Suprapubic skin (tissue), 4 donors: ENCODE measurements at places on chromosomes 6 and 20.
A peak's percentile ranks its signal among the peaks of the same experiment; 100 is the strongest.

- H3K36me3 ChIP-seq = peaks cover 22% of the 10 kb centered on the region
- no peak for DNase-seq
- H3K27ac ChIP-seq = no peak overlapping the region
- no peaks in the 10 kb centered on the region for H3K27me3 ChIP-seq
Observed at GRCh38 chr6:41583565-41583964, 37.4 kb downstream of the FOXP4 start.

DNA sequence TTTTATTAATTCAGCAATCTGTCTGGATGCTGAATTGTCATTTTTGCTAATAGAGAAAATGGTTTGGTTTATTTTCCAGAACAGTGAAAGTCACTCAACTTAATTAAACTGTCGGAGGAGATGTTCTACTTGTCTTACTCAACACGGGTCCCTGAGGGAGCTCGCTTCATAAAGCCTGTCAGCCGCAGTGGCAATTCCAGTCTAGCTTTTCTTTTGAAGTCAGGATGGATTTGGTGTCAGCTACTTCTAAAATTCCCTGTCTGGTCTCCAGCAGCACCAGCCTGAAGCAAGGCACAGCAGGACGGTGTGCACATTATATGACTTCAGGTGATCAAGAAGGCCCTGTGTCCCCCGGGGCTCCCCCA lies 261.5 kb downstream of the SLC24A3 start:
- H3K36me3 ChIP-seq = no peaks in the 10 kb centered on the region
- no peak overlapping the region for H3K27ac ChIP-seq
- DNase-seq = no peak
- no peaks in the 10 kb centered on the region for H3K4me1 ChIP-seq
- H3K27me3 ChIP-seq = no peaks in the 10 kb centered on the region

DNA sequence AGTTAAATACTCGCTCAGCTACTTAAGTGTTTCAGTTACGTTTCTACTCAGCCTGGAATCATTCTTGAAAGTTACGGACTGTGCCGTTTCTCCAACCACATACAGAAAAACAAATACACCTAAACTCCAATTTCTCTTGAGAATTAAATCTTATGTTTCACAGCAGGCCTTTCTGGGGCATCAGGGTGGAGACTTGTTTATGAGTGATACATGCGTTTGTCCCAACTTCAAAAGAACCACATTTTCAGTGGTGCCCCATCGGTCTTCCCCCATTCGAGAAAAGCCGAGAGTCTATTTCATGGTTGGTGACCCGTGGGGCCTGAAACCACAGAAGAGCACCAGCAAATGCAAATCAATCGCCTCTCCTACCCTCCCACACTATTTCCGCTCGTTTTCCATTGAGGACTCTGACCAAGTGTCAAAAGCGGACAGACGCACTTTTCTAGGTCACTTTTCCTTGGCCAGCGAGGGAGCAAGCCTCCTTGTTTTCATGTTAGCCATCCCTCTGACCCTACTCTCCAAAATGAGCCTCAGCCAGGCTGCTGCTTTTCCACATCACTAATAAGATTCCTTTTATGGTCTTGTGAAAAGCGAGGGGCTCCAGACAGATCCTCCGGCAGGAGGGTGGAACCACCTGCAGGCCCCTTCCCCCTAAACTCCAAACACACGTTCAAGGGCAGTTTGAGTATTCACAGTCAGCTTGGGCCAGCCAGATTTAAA lies 3.1 kb downstream of the JAG1 start:
- no peaks in the 10 kb centered on the region for H3K27me3 ChIP-seq
- peak overlapping the region; percentile 100 for H3K27ac ChIP-seq
- H3K4me3 ChIP-seq = peak overlapping the region; percentile 88

DNA sequence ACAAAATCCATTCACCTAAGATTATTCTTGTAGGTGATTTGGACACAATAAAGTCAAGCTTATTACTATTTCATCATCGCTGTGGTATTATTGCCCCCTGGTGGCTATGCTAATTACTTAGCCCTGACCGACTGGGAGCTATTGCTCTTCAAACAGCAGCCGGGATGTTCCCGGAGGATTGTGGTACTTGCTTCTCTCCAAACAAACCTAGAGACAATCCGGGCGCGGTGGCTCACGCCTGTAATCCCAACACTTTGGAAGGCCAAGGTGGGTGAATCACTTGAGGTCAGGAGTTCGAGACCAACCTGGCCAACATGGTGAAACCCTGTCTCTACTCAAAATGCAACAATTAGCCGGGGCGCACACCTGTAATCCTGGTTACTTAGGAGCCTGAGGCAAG lies 15.4 kb upstream of the STMND1 start:
- H3K27ac ChIP-seq = no peak overlapping the region
- H3K36me3 ChIP-seq = no peaks in the 10 kb centered on the region
- H3K4me1 ChIP-seq = peaks cover 2% of the 10 kb centered on the region
- H3K27me3 ChIP-seq = no peaks in the 10 kb centered on the region

GRCh38 chr6:90285042-90285481 lies 11.6 kb downstream of the BACH2 start:
- peak overlapping the region; percentile 29 for H3K4me3 ChIP-seq
- no peak for DNase-seq
- no peaks in the 10 kb centered on the region for H3K27me3 ChIP-seq
- peak overlapping the region; percentile 59 for H3K27ac ChIP-seq
- peaks cover 21% of the 10 kb centered on the region for H3K4me1 ChIP-seq

GRCh38 chr6:82437701-82438100 lies 74.1 kb downstream of the TPBG start:
- H3K36me3 ChIP-seq = no peaks in the 10 kb centered on the region
- H3K4me1 ChIP-seq = no peaks in the 10 kb centered on the region
- DNase-seq = no peak
- no peak overlapping the region for H3K4me3 ChIP-seq

DNA sequence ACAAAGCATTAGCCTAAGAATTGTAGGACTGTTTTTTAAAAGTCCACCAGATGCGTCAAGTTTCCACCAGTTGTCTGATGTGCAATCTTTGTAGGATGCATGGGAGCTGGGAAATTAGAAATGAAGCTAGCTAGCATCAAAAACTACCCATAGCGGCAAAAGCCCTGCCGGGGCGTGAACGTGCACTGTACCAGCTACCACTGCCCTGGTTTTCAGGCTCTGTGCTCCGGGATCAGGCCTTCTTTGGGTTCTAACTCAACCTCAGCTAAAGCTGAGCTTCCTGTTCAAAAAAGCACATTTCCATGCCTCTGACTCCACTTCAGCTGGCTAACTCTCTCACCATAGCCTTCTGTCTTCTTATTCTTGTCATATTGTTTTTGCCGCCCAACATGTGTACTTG lies 26.9 kb upstream of the FUCA2 start:
- H3K27ac ChIP-seq = no peak overlapping the region
- DNase-seq = no peak
- H3K4me1 ChIP-seq = peaks cover 11% of the 10 kb centered on the region
- H3K27me3 ChIP-seq = no peaks in the 10 kb centered on the region
- H3K36me3 ChIP-seq = no peaks in the 10 kb centered on the region

- H3K36me3 ChIP-seq = peaks cover 19% of the 10 kb centered on the region
- peaks cover 23% of the 10 kb centered on the region for H3K4me1 ChIP-seq
Observed at GRCh38 chr20:50196248-50196647, 5.6 kb downstream of the CEBPB start.

DNA sequence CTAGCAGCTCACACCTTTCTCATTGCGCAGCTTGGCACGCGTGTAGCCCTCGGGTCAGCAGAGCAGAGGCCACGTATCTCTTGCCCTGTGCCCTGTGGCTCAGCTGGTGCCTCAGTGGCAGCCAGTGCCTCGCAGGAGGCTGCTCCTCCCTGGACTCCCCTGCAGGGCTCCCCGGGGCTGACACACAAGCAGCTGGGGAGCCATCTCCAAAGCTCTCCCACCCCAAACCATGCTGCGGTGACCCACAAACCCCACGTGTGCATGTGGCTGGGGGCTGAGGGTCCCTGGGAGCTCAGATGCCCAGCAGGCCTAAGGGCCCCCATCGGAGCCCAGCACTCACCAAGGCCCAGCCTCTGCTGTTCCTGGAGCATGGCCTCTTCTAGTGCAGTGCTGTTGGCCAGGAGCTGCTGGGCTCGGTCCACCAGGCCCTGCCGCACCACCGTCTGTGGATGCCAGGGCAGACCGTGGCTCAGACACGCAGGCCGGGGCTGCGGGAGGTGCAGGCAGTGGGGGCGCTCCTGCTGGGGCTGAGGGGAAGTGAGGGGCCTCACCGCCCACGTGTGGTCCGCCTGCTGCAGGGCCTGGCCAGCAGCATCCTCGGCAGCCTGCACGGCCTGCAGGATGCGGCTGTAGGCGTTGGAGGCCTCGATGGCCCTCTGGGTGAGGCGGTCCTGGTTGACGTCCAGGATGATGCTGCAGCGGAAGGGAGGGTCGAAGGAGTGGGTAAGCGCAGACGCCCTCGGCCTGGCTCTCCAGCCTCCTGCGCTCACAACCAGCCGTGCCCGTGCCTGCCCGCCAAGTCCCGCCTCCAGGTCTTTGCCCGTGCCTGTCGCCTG lies 13.8 kb downstream of the ADRM1 start:
- peaks cover 19% of the 10 kb centered on the region for H3K4me1 ChIP-seq
- no peak overlapping the region for H3K4me3 ChIP-seq
- H3K27ac ChIP-seq = no peak overlapping the region

GRCh38 chr6:34460796-34461507 lies 4.9 kb upstream of the PACSIN1 start:
- no peaks in the 10 kb centered on the region for H3K36me3 ChIP-seq
- H3K4me3 ChIP-seq = no peak overlapping the region
- H3K27ac ChIP-seq = no peak overlapping the region
- DNase-seq = no peak

GRCh38 chr6:141829566-141830360 lies 303.0 kb upstream of the GJE1 start:
- H3K27me3 ChIP-seq = no peaks in the 10 kb centered on the region
- no peak overlapping the region for H3K4me3 ChIP-seq
- no peak overlapping the region for H3K27ac ChIP-seq

DNA sequence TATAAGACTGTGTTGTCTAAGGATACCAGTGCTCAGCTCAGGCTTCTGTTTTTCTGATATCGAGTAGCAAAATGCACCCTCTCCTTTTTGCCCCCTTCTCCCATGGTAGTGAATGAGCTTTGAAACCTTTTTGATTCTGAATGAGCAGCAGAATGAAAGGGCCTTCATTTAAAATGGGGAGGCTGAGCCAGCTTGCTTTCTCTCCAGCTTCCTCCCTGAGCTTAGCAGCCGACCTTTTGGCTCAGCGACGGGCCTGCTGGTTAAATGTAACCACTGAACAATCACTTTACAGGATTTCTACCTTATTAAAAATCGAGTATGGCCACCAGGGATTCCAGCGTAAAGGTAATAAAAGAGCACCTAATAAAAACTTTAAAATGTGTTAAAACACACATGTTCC lies 133.7 kb upstream of the SPACA1 start:
- DNase-seq = no peak
- no peaks in the 10 kb centered on the region for H3K4me1 ChIP-seq
- H3K27me3 ChIP-seq = peaks cover 14% of the 10 kb centered on the region
- H3K27ac ChIP-seq = no peak overlapping the region

GRCh38 chr20:56409956-56410355 lies 2.1 kb upstream of the CASS4 start:
- no peaks in the 10 kb centered on the region for H3K27me3 ChIP-seq
- no peak for DNase-seq
- H3K27ac ChIP-seq = no peak overlapping the region
- H3K36me3 ChIP-seq = peaks cover 22% of the 10 kb centered on the region

- H3K4me1 ChIP-seq = peaks cover 36% of the 10 kb centered on the region
- H3K36me3 ChIP-seq = no peaks in the 10 kb centered on the region
- H3K27me3 ChIP-seq = no peaks in the 10 kb centered on the region
Observed at GRCh38 chr6:25333471-25333870, 54.3 kb downstream of the CARMIL1 start.

DNA sequence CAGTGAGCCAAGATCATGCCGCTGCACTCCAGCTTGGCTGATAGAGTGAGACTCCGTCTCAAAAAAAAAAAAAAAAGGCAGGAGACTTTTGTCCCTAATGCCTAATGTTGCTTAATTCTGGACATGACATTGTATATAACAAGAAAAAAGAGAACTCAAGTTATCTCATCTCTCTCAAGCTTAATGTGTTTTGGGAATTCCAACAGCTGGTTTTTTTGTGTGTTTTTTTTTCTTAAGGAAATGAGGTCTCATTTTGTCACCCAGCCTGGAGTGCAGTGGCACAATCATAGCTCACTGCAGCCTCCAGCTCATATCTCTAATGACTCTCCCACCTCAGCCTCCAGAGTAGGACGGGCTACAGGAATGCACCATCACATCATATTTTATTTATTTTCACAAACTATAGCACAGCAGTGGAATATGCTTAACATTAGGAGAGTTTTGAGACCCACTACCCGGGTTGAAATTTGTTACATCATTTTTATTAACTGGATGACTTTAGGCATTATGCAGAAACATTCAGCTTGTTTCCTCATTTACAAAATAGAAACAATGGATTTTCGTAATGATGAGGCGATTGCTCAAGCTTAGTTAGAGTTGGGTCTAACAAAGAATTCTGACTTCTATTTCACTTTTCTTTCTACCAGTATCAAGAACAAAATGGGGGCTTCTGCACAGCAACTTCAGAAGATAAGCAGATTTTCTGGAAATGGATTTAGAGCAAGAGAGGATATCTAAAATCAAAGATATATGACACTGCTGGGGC lies 104.1 kb upstream of the BTN3A2 start:
- no peaks in the 10 kb centered on the region for H3K4me1 ChIP-seq
- no peak for DNase-seq
- H3K27me3 ChIP-seq = peaks cover 19% of the 10 kb centered on the region
- no peaks in the 10 kb centered on the region for H3K36me3 ChIP-seq
- H3K4me3 ChIP-seq = no peak overlapping the region
- H3K27ac ChIP-seq = no peak overlapping the region

- H3K27ac ChIP-seq = no peak overlapping the region
- H3K4me1 ChIP-seq = peaks cover 3% of the 10 kb centered on the region
- no peaks in the 10 kb centered on the region for H3K36me3 ChIP-seq
- no peak for DNase-seq
- no peaks in the 10 kb centered on the region for H3K27me3 ChIP-seq
Observed at GRCh38 chr20:18705910-18706309, 107.7 kb upstream of the SCP2D1 start.

GRCh38 chr6:105753207-105753606 lies 332.9 kb upstream of the PRDM1 start:
- no peaks in the 10 kb centered on the region for H3K36me3 ChIP-seq
- H3K4me3 ChIP-seq = no peak overlapping the region
- DNase-seq = no peak
- H3K27me3 ChIP-seq = no peaks in the 10 kb centered on the region
- H3K4me1 ChIP-seq = peaks cover 25% of the 10 kb centered on the region

- peaks cover 8% of the 10 kb centered on the region for H3K4me1 ChIP-seq
- H3K4me3 ChIP-seq = no peak overlapping the region
- no peaks in the 10 kb centered on the region for H3K36me3 ChIP-seq
- DNase-seq = peak; percentile 18
- peaks cover 8% of the 10 kb centered on the region for H3K27me3 ChIP-seq
- no peak overlapping the region for H3K27ac ChIP-seq
Observed at GRCh38 chr6:33995309-33996119, 150.4 kb downstream of the GRM4 start.
